ENCODE measurements at places on chromosomes 12 and 14.

DNA sequence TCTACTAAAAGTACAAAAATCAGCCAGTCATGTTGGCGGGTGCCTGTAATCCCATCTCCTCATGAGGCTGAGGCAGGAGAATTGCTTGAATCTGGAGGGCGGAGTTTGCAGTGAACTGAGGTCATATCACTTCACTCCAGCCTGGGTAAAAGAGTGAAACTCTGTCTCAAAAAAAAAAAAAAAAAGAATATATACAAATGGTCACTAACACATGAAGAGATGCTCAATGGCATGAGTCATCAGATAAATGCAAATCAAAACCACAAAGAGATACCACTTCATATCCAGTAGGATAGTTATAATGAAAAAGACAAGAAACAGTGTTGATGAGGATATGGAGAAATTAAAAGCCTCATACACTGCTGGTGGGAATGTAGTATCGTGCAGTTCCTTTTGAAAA, 33.6 kb upstream of the METAP2 start:
- DNase-seq, result no peak

- peak; percentile 68 for DNase-seq
Observed at GRCh38 chr12:12726555-12727093, 9.5 kb downstream of the CDKN1B start.

GRCh38 chr14:22319526-22320361, 269.3 kb downstream of the DAD1 start:
- peak; percentile 4 for DNase-seq

GRCh38 chr14:32167907-32168306, 33.9 kb upstream of the RNU6-7 start:
- DNase-seq, result no peak

GRCh38 chr12:50220363-50220995, 53.3 kb upstream of the CERS5 start:
- DNase-seq, result peak; percentile 23

DNA sequence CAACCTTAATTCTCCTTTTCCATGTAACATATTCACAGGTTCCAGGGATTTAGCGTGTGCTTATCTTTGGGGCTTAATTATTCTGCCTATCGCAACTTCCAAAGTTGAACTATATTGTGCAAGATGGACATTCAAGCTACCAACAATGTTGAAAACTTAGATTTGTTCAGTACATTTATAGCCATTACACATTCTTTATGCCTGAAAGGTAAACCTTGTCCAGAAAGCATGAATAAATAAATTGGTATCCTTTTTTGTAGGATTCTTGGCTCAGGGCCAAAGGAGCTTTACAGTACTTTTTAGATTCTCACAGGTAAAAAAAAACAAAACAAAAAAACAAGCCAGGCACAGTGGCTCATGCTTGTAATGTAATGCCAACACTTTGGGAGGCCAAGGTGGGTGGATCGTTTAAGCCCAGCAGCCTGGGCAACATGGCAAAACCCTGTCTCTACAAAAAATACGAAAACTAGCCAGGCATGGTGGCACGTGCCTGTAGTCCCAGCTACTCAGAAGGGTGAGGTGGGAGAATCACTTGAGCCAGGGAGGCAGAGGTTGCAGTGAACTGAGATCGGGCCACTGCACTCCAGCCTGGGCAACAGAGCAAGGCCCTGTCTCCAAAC, 3.3 kb downstream of the C12orf56 start:
- DNase-seq, result no peak

DNA sequence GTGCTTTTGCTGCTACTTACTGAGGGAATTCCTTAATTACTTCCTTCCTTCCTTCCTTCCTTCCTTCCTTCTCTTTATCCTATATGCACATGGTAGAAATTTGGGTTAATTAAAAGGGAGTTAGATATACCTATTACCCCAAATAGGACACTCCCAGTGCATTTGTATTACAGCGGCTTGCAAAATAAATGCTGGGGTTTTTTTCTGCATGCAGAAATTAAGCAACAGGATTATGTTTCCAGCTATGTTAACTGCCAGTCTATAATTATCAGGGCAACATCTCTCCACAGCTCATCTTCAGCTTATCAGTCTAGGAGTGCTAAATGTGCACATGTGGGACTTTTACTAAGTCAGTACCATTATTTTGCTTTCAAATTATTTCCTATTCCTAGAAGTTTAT, 132.9 kb upstream of the SLC35F4 start:
- no peak for DNase-seq

- DNase-seq, result no peak
Observed at GRCh38 chr14:31229638-31230572, 22.3 kb upstream of the HECTD1 start.

DNA sequence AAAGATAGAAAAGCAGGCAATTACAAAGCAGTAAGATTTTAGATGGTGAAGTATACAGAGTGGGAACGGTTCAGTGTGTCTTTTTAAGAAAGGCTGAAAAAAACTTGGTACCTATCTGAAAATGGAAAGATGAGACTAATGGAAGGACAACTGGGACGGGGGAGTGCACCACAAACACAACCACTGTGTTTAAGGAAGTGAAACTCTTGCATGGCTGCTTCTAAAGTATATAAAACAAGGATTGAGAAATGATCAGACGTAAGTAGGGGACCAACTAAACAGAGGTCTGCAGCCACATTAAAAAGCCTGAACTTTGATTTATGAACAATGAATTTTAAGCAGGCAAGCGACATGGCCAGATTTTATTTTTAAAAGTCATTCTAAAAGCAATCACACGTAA, 328.6 kb downstream of the MDGA2 start:
- no peak for DNase-seq

- DNase-seq, result no peak
Observed at GRCh38 chr14:27096091-27096490, 498.3 kb upstream of the NOVA1 start.

GRCh38 chr14:26289891-26290486, 307.8 kb downstream of the NOVA1 start:
- no peak for DNase-seq

DNA sequence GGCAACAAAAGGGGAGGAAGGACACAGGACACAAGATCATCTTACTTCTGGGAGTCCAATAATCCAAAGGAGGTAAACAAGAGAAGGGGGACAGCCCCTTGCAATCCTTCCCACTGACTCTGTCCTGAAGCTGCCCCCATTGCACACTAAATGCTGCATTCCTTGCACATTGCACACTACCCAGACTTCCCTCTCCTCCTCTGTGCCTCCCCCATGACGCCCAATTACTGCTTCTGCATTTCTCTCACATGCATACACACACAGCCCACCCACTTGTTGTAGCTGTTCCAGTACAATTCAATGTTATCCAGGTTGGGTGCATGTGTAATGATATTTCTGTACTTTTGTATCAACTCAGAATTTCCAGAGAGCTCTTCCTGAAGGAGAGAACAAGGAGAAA, 5.5 kb downstream of the NDRG2 start:
- DNase-seq, result no peak

GRCh38 chr12:119758722-119759121, 90.8 kb downstream of the PRKAB1 start:
- no peak for DNase-seq

GRCh38 chr14:105173901-105174894, 5.6 kb upstream of the JAG2 start:
- DNase-seq, result no peak

DNA sequence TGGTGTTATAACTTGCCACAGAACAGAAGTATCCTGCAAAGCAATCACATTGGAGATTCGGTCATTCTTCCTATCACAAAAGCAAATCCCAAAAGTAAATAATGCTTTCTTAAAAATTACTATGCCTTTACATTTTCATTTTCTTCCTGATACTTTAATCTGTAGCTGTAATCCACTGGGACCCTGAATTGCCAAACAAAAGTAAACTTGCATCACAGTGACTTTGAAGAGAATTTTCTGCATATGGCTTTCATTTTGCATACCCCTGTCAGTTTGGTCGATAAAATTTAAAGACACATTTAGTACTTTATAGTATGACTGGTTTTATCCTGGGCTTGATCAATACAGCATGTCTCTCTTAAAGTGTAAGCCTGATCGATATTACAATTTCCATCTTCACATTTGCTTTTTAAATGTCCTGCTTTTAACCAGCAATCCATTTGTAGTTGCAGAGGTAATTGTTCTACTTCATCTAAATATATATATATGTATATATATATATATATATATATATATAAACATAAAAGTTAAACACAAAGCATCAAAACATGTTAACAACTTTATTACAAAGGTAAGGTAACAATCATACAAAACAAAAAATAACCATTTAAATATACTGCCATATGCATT, 53.7 kb upstream of the PLEKHA5 start:
- DNase-seq, result no peak

DNA sequence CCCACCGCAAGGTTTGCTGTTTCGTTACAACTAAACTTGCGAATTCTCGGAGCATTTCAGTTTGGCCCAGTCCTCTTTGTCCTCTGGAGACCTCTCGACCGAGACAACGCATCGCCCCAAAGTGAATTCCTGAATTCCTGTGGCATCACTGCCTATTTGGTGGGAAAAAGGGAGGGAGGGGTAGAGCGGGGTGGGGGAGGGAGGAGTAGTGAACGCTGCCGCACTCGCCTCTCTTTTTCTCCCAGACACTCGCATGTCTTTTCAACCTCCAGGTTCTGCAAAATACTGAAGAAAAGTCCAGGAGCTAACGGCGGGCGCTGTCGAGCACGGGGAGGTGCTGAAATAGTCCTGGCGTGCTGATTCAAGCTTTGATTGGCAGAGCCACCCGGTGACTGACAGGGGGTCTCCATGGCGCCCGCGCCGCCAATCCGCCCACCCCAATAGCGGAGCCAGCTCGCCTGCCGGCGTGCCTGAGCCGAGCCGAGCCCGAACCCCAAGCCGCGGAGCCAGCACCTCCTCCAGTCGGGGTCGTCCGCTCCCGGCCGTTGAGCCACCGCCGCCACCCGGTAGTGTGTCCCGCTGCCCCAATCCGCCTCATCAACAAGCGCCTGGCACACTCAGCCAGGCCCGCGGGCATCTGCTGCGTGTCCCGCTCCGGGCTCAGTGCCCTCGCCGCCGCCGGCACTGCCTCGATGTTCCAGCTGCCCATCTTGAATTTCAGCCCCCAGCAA, at the start of gene SIX6:
Gene SIX6 (plus strand): TSS at position 440 of the 731 bp plus-strand sequence. CDS start 253 bp downstream, at position 693.
- DNase-seq, result peak; percentile 7

DNA sequence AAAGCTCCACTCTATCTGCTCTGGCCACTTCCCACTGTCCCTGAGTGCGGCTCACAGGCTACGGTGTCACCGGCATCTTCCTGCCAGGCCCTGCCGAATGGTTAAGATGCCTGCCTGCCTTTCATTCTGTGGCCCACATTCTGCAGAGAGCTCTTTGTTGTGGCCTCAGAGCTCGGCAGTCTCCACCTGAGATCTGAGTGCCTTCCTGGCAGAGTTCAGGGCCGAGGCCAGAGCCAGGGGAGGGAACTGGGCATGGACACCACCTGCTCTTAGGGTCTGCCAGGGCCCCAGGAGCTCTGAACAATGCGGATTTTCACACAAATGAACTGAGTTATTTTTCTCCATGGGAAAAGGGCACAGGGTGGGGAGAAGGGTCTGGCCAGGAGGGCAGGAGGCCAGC, 127.2 kb downstream of the RBM19 start:
- no peak for DNase-seq

DNA sequence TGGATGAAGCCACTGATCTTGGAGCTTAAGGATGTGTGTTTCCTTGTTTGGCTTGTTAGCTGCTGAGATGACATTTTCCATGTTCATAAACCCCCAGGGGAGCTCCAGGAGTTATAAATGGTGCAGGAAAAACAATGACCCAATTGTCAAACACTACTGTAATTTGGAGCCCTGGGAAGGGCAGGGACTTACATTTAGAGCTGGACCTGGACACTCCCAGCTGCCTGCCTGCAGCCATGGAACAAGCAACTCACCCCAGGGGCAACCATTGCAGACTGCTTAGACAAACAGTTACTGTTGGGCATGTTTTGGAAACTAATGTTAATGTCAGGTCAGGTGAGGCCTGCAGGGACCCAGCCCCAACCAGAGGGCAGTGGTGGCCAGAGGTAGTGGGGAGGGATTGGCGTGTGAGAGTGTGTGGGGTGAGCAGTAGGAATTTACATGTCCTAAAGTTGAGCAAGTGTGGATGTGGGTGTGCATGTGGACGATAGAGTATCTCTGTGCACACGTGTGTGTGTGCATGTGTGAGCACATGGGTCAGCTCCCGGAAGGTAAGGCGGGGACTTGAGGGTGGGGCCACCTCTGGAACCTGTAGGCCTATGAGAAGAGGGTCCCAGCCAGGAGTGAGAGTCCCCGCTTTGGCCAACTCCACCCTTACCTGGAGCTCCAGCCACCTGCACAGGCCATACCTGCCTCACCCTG, 86.4 kb upstream of the NOS1 start:
- peak; percentile 25 for DNase-seq

GRCh38 chr12:42365486-42365885, 39.5 kb downstream of the PPHLN1 start:
- DNase-seq, result no peak

DNA sequence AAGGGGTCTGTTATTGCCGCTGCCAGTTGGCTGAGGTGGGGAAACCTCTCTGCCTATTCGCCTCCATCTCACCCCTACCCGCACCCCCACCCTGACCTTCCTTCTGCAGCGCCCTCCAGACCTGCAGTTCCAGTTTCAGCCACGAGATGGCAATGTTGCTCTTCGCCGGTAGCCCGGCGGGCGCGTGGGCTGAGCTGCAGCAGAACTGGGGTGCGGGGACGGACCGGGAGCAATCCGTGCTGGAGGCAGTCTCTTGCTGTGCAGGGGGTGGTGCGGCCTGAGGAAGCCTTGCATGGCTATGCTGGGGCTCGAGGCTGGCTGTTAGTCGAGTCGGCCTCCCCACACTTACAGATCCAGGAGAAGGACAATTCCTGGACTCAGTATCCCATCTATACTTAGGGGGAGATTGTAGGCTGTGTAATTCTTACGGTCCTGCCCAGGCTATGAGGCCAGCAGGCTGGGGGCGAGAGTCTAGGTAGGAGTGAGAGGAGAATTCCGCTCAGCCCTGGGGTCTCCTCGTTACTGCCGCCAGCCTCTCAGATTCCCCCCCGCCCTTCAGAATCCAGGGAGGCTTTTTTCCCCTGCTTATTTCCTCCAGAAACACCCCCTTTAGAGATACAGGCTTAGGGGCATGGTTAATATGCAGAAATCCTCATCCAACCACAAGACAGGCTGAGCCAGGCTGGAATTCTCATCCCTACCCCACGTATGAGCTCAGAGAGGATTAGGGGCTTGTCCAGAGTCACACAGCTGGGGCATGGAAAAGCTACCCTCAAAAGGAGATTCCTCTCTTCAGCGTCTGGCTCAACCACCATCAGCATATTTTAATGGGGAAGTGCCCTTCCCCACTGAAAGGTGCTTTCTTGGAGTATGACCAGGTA, 118.2 kb downstream of the AACS start:
- DNase-seq, result no peak

DNA sequence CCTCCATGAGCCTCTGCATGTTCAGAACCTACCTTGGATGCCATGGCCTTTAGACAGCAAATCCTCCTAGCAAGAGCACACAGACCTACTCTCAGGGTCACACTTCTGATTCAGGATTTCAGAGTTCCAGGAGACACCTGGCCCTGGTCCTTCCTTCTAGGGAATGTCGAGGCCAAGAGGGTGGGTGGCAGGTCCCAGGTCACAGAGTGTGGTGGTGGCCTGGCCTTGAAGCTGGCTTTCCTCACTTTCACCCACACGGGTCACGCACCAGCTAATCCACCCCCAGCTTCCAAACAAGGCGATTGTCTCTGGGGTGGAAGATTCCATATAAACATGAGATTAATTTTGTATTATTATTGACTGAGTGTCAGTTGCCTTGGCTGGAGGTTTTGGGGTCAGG, 328.3 kb upstream of the RTL1 start:
- no peak for DNase-seq
